Heart left ventricle (tissue), 16 donors: ENCODE measurements at places on chromosomes 2 and 18. TPM values are rescaled to one million over a fixed set of nuclear protein-coding genes. Genes with fewer than 3 reads are reported as not detected.

DNA sequence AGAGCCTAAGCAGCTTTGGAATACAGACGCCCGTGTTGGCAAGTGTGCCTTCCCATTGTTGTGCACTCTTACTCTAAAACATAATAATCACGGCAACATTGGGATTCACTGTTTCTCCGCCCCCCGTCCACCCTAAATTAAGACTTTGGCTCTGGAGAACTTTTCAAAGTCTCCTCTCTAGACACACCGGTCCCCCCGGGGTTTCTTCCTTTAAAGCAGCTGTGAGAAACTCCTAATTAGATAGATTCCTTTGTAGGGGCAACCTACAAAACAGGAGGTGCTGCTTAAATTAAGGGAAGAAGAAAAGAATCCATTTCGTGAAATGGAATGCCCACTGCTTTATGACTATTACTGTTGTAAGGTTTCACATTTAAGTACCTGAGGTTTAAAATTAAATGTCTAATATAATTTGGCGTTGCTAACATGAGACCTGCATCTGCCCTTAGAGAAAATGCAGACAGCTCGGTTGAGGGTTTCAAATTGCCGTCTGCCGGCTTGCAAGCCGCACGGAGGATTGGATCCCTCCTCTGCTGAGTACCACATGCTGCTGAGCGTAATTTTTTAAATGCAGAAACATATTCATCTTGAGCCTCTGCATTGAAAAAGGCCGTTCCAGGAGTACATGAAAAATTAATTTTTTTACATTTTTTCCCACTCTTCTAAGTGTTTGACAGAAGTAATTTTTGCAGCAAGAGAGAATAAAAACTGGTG, 233.3 kb downstream of the GBX2 start:
- no peak overlapping the region for H3K4me3 ChIP-seq
- DNase-seq, result no peak
- H3K27ac ChIP-seq, result no peak overlapping the region
- peaks cover 12% of the 10 kb centered on the region for H3K36me3 ChIP-seq

LYG2 gene
- not detected for total RNA-seq

C2orf66 gene
- total RNA-seq, result not detected

- H3K27me3 ChIP-seq, result no peaks in the 10 kb centered on the region
- H3K4me3 ChIP-seq, result no peak overlapping the region
- no peak overlapping the region for H3K27ac ChIP-seq
Observed at GRCh38 chr2:74261204-74261864, 62.9 kb downstream of the MTHFD2 start.

DNA sequence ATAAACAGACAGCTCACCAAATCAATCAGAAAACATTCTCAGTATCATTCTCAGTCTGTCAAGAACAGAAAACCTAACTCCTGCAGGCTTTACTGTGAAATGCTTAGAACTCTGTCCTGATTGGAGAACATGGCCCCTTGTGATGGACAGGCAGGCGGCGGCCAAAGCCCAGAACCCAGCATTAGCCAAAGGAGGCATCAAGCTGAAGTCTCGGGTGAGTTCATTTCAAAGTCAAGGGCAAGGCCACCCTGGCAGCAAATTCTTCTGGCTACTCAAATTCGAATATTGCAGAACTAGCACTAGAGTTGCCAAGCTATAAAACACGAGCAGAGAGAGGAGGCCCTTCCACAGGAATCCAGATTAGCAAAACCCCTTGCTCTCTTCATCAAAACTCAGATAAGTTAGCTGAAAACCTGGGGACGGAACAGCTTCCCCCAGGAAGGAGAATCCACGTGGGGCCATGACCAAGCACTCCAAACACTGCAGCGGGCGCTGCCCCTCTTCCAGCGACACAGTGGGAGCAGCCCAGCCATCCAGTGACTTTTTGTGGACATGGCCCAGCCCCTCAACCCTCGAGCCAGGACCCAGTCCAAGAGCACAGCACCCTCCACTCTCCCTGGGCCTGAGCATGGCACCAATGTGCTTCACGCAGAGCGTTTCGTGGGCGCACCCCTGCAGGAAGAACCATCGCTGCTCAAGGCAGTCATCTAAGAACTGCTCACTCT, 98.6 kb downstream of the HDAC4 start:
- H3K4me1 ChIP-seq, result peaks cover 80% of the 10 kb centered on the region
- no peak for DNase-seq
- peak overlapping the region; percentile 47 for H3K27ac ChIP-seq
- no peaks in the 10 kb centered on the region for H3K27me3 ChIP-seq

GPAT2 gene
- 5.5 TPM for total RNA-seq

GRCh38 chr18:59429608-59430007, 70.5 kb upstream of the LMAN1 start:
- H3K36me3 ChIP-seq, result no peaks in the 10 kb centered on the region
- H3K27me3 ChIP-seq, result no peaks in the 10 kb centered on the region
- H3K27ac ChIP-seq, result no peak overlapping the region
- no peak overlapping the region for H3K4me3 ChIP-seq

- H3K4me3 ChIP-seq, result no peak overlapping the region
- H3K4me1 ChIP-seq, result no peaks in the 10 kb centered on the region
- H3K36me3 ChIP-seq, result no peaks in the 10 kb centered on the region
- no peaks in the 10 kb centered on the region for H3K27me3 ChIP-seq
Observed at GRCh38 chr2:152827944-152828343, 109.5 kb downstream of the ARL6IP6 start.

B3GNT7 gene
- 4.1 TPM for total RNA-seq

KCNG3 gene
- total RNA-seq, result not detected

DNA sequence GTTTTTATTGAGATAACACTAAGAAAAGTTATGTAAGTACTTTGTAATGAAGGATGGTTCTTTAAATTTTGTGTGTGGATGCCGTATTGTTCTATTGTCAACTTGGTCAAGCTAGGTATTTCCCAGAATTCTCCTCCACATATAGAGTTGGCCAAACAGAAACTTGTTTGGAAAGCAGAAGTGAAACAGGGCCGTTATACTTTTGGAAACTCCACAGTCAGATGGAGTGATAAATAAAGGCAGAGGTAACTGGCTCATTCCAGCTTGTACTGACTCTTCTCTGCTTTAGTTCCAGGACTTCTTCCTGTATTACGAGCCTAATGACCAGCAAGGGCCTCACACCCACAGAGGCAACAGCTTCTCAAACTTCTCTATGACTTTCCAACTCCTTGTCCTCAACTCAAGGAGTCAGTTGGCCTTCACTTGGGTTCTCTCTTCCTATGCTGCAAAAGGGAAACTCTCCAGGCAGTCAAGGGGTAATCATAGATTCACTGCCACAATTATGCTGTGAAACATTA, 16.4 kb upstream of the STARD7 start:
- H3K4me1 ChIP-seq, result no peaks in the 10 kb centered on the region
- H3K27me3 ChIP-seq, result no peaks in the 10 kb centered on the region
- H3K4me3 ChIP-seq, result no peak overlapping the region
- no peaks in the 10 kb centered on the region for H3K36me3 ChIP-seq
- DNase-seq, result no peak

NMUR1 gene
- total RNA-seq, result 0.35 TPM

- H3K27ac ChIP-seq, result no peak overlapping the region
- H3K4me3 ChIP-seq, result no peak overlapping the region
- H3K36me3 ChIP-seq, result no peaks in the 10 kb centered on the region
Observed at GRCh38 chr18:47501946-47502345, 250.5 kb upstream of the SKOR2 start.

SIX2 gene
- total RNA-seq, result 1.1 TPM

DUSP19 gene
- 8.9 TPM for total RNA-seq

GRCh38 chr2:216918088-216918680, 58.3 kb upstream of the TNP1 start:
- no peaks in the 10 kb centered on the region for H3K4me1 ChIP-seq

- H3K27ac ChIP-seq, result no peak overlapping the region
- no peaks in the 10 kb centered on the region for H3K27me3 ChIP-seq
Observed at GRCh38 chr2:150588506-150588870, 101.0 kb upstream of the RND3 start.

- no peak overlapping the region for H3K27ac ChIP-seq
- peaks cover 30% of the 10 kb centered on the region for H3K4me1 ChIP-seq
- no peaks in the 10 kb centered on the region for H3K27me3 ChIP-seq
- no peak for DNase-seq
- H3K36me3 ChIP-seq, result no peaks in the 10 kb centered on the region
- H3K4me3 ChIP-seq, result no peak overlapping the region
Observed at GRCh38 chr2:47277187-47277586, 122.1 kb upstream of the STPG4 start.

PRSS56 gene
- 0.15 TPM for total RNA-seq

DNA sequence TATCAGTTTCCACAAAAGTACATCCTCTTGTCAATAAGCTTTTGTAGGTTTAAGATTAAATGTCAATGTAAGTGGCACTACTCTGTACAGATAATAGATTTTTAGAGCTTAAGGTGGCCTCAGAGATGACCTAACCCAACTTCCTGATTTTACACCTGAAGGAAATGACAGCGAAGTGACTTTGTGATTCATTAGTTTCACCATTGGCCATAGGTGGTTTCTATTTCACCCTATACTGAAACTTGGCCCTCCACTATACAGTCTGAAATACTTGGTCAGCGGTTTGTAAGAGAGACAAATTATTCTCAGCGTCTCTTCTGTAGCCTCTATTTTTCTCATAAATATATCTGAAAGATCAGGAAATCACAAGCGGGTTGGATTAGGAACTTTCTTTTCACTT, 330.4 kb upstream of the FAM98A start:
- no peaks in the 10 kb centered on the region for H3K36me3 ChIP-seq
- no peaks in the 10 kb centered on the region for H3K4me1 ChIP-seq
- no peak for DNase-seq
- H3K27ac ChIP-seq, result no peak overlapping the region

DNA sequence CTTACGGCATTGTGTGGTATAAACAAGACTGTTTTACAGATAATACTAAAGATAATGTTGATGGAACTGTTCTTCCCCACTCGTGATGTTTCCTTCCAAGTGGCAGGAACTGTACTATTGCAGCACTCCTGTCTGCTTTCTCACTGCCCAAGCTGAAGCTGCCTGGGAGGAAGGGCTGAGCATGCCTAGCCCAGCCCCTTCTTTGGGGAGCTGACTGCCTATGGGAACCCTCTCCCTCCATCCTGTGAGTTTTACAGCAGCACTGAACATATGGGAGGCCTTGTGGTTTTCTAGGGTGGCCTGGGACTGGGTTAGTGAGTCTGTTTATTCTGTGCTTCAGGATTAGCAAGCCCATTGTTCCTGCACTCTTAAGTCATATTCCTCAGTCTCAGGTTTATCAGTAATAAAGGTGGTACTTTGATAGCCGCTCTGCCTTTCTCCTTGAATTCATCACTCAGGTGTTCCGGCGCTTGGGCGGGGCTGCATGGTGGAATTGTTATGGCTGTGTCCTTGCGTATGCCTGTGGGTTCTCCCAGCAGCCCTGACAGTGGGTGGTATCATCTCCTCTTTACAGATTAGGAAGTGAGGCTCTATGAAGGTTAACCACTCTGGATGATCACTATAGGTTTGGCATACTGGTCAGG, 379.7 kb downstream of the PTPRM start:
- H3K4me1 ChIP-seq, result no peaks in the 10 kb centered on the region
- H3K27me3 ChIP-seq, result no peaks in the 10 kb centered on the region
- DNase-seq, result no peak
- H3K4me3 ChIP-seq, result peak overlapping the region; percentile 49
- no peak overlapping the region for H3K27ac ChIP-seq

GRCh38 chr2:149329489-149330126, 779 bp upstream of the LYPD6 start:
- no peaks in the 10 kb centered on the region for H3K36me3 ChIP-seq
- H3K4me3 ChIP-seq, result peak overlapping the region; percentile 67
- peak; percentile 47 for DNase-seq
- H3K27ac ChIP-seq, result no peak overlapping the region
- H3K27me3 ChIP-seq, result peaks cover 17% of the 10 kb centered on the region

- H3K27me3 ChIP-seq, result no peaks in the 10 kb centered on the region
- DNase-seq, result no peak
- no peak overlapping the region for H3K27ac ChIP-seq
- H3K4me1 ChIP-seq, result no peaks in the 10 kb centered on the region
Observed at GRCh38 chr2:121653035-121653434, 3.8 kb upstream of the CLASP1 start.
